ENCODE measurements at places on chromosomes 5 and 9.

- DNase-seq: no peak
These were observed 83.4 kb downstream of the PAPPA start for GRCh38 chr9:116236979-116237378.

GRCh38 chr9:133842721-133843227 is 104.6 kb upstream of the SARDH start:
- no peak for DNase-seq

DNA sequence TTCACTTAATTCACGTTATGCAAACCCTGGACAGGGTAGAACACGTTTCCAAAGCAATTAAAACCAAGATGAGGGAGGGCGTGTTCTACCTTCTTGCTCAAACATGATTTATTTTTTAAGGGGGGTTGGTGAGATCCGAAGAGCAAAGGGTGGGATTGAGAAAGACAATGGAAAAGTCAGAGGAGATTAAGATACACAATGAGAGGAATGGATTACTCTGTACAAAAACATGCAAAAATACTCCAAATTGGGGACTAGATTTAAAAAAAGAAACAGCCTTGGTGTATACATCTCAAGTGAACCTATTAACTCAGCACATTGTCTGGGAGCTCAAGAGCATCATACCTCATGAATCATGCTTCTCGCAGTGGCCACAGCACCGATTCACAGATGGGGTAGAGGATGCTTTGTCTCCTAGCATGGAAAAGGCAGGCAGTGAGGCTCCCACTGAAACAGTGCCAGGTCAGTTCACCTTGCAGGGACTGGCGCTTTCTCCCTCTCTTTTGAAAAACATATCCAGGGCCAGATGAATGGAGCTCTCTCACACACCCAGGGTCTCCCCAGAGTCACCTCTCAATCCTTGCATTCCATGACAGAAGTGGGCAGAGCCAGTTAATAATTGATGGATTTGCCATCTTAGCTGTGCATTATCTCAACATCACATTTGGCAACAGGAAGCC is 459.7 kb downstream of the BNC2 start:
- no peak for DNase-seq

DNA sequence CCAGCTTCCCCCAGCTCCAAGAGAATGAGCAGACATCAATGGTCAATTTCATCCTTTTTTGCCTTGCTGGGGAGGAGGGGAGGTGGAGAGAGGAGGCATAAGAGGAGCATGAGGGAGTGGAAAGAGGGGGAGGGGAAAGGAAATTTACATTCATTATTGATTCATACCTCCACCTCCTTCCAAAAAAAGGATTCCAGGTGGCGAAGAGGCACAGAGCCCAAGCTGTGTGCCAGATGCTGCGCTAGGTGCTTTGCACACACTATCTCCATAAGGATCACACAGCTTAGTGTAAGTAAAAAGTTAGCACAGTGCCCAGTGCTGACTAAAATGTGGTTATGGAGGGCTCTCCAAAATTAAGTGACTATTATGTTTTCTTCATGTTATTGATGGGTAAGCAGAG is 11.0 kb downstream of the ASTN2 start:
- no peak for DNase-seq

GRCh38 chr5:123992641-123993040 is 480.7 kb downstream of the CSNK1G3 start:
- peak; percentile 9 for DNase-seq

GRCh38 chr5:160118349-160119141 is 705 bp downstream of the PWWP2A start:
- DNase-seq: no peak

DNA sequence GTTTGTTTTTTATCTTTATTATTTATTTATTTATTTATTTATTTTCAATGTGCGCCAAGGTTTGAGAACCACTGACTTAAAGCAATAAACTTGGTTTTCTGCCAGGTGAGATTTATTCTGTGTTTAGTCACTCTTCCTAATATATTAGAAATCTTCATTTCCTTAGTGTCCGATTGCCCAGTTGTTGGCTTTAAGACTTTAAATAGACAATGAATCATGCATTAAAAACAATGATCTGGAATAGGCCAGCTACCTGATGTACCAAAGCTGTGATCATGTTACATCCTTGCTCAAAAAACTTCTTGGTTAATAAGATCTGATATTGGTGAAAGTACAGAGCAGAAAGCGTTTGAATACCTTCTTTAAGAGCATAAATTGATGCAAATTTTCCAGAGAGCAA is 52.1 kb upstream of the ERBIN start:
- no peak for DNase-seq

DNA sequence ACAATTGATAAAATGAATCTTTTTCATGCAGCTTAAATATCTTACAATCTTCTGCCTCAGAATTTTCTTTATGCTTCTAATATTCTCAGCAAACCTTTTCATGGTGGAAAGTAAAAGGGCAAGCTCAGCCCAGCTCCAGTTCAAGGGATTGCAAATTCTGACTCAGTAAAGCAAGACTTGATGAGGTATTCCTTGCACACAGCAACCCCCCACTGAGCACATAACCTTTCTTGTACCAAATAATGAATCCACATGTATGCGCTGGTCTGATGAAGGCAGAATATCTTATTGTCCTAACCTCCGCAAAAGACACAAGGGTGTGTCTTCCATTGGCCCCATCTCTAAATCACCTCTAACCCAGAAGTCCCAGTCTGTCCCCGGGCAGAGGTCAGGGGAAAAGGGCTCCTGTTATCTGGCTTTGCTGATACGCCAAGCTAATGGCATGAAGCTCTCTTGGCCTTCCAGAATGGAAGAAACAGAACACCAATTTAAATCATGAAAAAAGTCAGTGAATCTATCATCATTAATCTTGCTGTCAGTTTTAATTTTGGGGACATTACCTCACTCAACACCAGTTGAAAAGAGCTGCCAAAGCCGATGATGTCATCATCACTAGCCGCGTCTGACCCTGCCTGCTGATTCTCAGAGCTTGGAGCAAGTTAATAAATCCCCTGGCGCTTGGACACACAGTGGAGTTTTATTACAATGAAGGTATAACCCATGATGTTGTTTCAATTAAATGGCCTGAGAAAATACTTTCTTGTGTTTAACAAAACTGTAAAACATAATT is 592.5 kb upstream of the CLINT1 start:
- peak; percentile 75 for DNase-seq

GRCh38 chr5:173916233-173916632 is 28.1 kb downstream of the CPEB4 start:
- no peak for DNase-seq

GRCh38 chr5:14745753-14746152 is 81.2 kb downstream of the OTULIN start:
- no peak for DNase-seq

GRCh38 chr9:77729177-77729576 is 81.1 kb upstream of the GNA14 start:
- no peak for DNase-seq

- DNase-seq: no peak
These were observed 60.7 kb downstream of the NRG2 start for GRCh38 chr5:139982157-139982974.

GRCh38 chr5:41412496-41412895 is 97.9 kb downstream of the PLCXD3 start:
- no peak for DNase-seq

- no peak for DNase-seq
These were observed 813 bp downstream of the GNAQ start for GRCh38 chr9:78030553-78031443.

DNA sequence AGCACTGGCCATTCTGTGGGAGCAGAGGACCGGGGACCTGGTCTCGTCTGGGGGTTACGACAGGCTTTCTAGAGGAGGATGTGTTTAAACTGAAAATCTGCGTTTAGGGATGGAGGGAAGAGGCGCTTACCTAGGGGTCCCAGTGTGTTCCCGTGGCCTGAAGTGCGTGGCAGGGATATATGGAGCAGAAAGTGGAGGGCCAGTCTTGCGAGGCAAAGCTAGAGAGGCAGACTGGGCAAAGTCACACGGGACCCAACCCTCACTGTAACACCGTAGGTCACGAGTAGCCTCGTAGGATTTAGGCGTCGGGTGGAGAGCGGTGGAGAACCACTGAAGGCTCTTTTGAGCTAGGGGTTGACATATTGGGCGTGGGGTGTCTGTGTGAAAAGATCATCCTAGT is 32.8 kb upstream of the POMT1 start:
- no peak for DNase-seq

- no peak for DNase-seq
These were observed 21.2 kb downstream of the MAST4 start for GRCh38 chr5:66617226-66617861.

- DNase-seq: no peak
These were observed 114.8 kb upstream of the ALDH1B1 start for GRCh38 chr9:38277601-38278200.

DNA sequence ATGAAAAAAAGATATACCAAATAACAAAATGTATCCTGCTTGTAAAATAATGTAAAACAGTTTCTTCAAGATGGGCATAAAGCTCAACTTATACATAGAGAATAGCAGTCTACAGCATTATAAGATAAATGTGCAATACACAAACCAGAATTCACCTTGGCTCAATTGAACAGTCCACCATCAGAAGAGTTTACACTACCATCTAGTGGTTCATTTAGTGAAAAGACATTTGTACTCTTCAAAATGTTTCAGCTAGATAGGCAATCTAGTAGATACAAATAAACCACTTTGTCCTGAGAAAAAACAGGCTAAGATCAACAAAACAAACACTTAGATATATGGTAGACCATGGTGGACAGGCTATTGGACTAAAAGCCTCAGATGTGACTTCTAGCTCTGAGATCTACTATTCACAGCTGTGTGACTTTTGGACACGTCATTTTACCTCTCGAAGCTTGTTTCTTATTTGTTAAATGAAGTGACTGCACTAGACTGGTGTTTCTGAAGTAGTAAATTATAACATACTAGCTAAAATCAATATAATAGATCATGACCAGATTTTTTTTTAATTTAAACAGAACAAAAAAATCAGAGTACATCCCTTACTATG is 22.1 kb upstream of the TPD52L3 start:
- DNase-seq: peak; percentile 15

GRCh38 chr5:112548246-112548881 is 129.3 kb upstream of the EPB41L4A start:
- DNase-seq: peak; percentile 40

DNA sequence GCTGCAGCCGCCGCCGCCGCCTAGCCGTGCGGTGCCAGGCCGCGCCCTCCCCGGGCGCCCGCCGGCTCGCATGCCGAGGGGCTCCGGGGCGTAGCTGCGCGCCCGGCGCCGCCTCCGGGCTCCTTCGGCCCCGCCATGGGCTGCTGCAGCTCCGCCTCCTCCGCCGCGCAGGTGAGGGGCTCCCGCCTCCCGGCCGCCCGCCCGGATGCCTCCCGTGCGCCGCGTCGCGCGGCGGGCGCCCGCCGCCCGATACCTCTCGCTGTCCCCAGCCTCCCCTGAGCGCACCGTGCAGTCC is 230 bp downstream of the SLC44A1 start:
- no peak for DNase-seq

DNA sequence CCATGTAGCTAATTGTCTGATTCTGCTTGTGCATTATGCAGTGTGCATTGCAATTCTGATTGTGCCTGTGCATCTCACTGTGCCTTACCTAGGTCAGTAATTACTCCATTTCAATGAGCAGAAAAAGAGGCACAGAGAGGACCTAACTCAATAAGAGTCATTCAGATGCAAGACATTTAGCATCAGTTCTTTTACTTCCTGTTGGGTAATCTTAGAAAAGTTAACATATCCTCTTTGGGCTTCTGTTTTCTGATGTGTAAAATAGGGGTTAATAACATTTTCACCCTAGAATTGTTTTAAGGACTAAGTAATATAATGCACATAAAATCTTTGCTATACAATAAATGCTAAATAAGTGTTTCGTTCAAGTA is 7.0 kb upstream of the DCTN4 start:
- no peak for DNase-seq

Data from epithelial cell of proximal tubule (primary cell).